ENCODE measurements at places on chromosomes 6 and 20. TPM values are rescaled to one million over a fixed set of nuclear protein-coding genes. Genes with fewer than 3 reads are reported as not detected.

DNA sequence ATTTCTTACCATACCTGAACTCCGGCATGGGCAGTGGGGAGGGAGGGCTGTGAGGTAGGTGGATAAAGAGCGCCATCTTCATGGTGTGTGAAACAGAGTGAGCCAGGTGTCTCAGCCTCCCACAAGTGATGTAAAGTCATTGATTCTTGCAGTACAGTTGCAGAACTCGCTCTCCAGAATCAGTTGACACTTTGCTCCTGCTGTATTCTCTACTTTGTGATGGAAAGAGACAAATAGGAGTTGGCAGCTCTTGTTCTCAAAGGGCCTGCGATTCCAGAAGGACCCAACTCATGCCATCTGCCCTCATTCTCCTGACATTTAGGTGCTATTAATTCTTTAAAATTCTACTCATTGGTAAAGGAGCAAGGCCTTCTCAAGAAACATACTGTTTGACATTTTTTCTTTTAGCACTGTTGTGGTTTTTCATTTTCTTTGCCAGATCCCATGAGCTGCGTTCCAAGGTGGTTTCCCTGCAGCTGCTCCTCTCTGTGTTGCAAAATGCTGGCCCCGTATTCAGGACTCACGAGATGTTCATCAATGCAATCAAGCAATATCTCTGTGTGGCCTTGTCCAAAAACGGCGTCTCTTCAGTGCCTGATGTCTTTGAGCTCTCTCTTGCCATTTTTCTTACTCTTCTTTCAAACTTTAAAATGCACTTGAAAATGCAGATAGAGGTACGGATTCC, 49.3 kb downstream of the ARFGEF2 start:
- DNase-seq, result no peak

DNA sequence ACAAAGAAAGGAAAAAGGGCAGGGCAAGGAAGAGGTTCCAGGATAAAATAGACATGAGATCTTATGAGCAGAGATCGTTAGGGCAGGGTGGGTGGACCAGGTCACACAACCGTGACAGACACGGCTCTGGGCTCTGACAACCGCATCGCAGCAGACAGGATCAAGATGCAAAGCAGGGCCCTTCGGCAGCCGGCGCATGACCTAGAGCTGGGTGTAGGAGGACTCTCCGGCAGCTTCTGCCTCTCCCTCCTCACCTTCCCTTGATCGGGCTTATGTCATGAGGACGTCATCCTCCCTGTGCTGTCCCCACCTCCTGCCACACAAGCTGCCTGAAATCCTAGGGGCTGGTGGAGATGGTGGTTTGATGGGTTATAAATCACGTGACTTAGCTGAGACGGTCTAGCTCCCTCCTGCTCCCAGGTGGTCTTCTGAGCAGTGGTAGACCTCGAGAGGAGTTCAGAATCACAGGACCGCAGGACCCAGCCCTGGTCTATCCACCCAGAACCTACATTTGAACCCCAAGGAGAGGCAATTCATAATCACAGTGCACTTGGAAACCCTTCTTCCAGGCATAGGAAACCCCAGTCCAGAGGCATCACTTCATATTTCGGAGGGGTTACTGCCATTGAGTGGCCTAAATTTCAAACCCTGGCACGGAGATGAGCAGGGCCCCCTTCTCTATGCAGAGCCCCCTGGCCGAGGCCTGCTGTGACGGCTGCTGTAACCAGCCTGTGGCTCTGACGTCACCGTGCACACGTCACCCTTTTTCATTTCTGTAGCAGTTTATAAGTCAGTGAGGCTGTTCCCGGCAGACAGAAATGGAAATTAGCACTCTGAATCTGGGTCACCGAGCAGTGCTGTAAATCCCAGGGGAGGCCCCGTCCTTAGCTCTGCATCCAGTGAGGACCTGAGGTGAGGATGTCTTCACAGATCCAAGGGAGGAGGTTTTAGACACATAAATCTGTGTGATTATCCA, 8.7 kb upstream of the CCR6 start:
- no peak for DNase-seq

The BPIFB1 gene
- total RNA-seq, result not detected

The TGM2 gene
- total RNA-seq, result 4.4 TPM

The CST4 gene
- total RNA-seq, result not detected

GRCh38 chr20:51420111-51420510, 122.4 kb downstream of the NFATC2 start:
- DNase-seq, result no peak

- no peak for DNase-seq
These were observed 301.0 kb downstream of the FARS2 start for GRCh38 chr6:5562277-5562676.
